CD4-positive, alpha-beta T cell (primary cell): ENCODE measurements at places on chromosomes 12 and 14.

GRCh38 chr12:123445388-123446332 lies 9.2 kb upstream of the RILPL2 start:
- no peak for DNase-seq

- DNase-seq: no peak
Measured at GRCh38 chr14:75158843-75159614, 17.4 kb downstream of the TMED10 start.

- DNase-seq: no peak
Measured at GRCh38 chr14:87644689-87645088, 348.3 kb downstream of the GALC start.

DNA sequence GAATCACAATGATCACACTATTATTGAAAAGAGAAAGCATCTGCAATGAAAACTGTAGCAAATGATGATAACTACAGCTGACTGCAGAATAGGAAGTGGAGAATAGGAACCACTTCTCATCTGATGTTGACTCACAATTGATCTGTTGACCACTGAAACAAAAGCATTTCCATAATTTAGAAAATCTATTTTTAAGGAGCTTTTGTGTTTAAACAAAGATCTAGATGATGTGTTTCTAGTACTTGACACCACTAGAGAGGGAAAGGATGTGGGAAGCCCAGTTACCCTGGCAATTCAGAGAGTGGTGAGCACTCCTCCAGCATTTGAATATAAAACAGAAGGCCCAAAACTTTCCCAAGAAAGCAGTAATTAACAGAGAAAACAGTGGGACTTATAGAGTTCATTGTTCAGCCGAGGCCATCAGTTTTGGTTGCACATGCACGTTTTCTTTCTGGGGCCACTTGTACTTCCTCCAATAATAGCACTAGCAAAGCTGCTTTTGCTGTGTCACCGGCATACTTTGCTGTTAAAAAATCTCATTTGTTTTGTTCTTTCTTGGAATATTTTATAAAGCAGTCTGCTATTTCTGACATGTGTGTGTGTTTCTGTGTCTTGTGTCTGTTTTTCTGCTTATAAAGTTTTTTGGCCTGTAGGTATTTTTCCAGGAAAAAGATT lies 76.1 kb upstream of the HECTD1 start:
- no peak for DNase-seq

DNA sequence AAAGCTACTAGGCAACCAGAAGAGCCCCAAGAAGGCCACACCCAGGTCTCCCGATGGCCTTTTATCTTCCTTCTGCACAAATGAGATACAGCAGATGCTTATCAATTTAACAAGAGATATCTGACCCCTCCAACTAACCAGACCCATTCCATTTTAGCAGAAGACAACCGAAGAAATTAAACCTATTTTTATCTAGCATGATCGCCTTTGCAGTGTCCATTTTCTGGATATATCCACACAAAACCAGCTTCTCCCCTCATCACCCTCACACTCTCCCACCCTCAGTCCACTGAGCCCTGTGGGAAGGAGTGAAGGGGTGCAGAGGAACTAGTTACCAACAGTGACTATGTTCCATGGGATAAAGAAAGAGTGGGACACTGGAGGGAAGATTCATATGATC lies 20.9 kb upstream of the DHRS4 start:
- no peak for DNase-seq

DNA sequence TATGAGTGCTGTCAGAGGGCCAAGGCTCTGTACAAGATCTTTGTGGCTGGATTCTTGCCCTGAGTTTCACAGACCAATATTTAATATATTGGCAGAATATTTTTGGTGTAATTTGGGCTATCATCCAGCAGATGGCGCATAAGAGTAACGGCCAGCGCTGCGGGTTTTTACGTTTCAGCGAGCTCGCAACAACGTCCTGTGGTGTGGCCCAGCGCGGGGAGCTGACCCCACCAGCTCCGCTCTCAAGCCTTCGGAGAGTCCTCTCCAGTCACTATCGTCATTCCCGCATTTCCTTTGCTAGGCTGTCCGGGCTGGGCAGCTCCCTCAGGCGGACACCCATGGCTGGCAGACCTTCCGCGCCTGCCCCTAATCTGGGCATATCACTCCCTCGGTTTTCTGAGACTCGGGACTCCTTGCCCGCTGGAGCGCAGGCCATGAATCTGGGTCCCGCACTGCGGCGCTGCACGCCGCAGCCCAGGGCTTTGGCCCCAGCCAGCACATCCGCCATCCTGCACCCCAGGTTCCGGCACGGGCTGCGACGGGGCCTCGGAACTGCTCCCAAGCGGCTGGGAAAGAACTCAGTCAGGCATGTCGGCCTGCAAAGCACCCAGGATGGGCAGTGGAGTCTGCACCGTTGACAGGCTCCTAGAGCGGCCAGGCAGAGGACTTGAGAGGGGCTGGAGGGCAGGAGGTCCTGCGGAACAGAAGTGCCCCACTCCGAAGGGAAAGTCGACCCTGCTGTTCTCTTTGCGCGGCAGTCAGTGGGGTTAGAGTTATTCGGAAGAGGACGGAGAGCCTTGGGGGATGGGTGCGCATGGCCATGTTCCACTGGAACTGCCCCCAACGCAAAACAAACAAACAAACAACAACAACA lies 18.4 kb downstream of the OLR1 start:
- DNase-seq: peak; percentile 36

- no peak for DNase-seq
Measured at GRCh38 chr14:74235017-74235416, 4.2 kb upstream of the VSX2 start.

DNA sequence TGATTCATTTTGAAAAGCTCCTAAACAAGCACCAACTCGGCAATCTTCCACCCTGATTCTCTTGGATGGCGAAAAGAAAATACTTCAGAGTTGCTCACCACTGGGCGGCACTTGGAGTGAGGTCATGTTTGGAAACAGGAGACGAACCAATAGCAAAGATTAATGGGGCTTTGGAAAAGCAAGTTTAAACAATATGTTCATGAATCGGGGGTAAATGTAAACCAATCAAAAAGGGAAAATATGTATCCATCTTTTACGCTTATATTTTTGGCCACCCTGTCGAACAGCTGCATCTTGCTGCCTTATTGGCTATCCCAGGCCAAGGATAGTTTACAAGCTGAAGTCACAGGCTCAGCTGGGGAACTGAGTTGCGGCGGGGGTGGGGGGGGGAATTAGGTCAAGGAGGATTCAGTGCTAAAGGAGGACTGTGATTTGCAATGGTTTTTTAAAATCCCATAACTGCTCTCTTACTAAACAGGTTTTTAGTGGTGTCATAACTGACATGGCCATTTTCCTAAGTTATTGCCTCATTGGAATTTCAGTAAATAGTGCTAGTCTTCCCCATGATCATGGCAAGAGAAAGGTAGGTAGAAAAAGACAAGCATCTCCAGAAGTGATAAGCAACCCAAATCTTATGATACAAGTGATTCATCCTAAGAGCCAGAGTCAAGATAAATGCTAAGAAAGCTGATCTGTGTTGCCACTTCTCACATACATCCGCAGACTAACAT lies 210.6 kb downstream of the PHLDA1 start:
- no peak for DNase-seq

DNA sequence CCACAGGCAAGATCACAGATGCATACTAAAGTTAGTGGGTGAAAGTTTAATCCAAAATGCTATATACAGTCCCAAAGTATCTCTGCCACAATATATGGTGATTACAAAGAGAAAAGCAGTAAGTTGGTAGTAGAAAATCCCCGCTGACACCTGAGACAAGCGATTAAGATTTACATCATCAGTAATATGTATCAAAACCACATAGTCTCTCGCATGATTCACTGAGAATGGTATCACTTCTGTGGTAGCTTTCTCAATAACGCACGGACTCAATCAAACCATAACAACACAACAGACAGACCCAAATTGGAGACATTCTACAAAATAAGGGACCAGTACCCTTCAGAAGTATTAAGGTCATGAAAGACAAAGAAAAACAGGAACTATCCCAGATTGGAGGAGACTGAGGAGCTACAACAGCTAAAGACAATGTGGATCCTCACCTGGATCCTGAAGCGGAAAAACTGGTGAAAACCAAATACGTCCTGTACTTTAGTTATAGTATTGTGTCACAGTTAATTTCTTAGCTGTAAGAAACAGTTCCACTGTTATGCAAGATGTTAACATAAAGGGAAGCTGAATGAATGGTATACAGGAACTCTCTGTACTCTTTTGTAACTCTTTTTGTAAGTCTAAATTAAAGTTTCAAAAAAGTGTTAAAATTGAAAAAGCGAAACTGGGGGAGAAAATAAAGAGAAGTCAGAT lies 51.0 kb downstream of the SPTLC2 start:
- DNase-seq: no peak

- DNase-seq: no peak
Measured at GRCh38 chr12:49428793-49429192, 61.5 kb downstream of the SPATS2 start.

- no peak for DNase-seq
Measured at GRCh38 chr14:85172889-85173477, 357.0 kb upstream of the FLRT2 start.

- DNase-seq: peak; percentile 66
Measured at GRCh38 chr14:20609215-20610001, 18.2 kb upstream of the RNASE12 start.

GRCh38 chr14:38481952-38482678 lies 226.2 kb upstream of the CLEC14A start:
- DNase-seq: no peak

DNA sequence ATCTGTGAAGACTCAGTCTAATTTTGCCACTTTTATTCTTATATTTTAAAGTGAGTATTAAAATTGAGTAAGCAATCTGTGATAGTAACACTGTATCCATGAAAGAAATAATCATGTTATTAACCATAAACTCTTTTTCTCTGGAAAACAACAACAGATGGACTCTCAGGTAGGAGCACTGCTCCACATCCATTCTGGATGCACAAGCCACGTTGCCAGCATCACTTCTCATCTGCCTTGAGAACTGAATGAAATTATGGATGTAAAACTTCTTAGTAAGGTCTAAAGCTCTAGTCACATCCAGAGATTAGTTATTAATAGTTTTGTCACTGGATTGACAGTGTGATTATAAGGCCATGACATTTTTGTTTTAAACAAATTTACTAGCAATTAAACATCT lies 489.1 kb upstream of the SYT1 start:
- no peak for DNase-seq

- DNase-seq: no peak
Measured at GRCh38 chr14:93285044-93285443, 47.8 kb downstream of the BTBD7 start.

- peak; percentile 35 for DNase-seq
Measured at GRCh38 chr12:51082561-51083125, 753 bp downstream of the CSRNP2 start.

- no peak for DNase-seq
Measured at GRCh38 chr14:20179218-20179617, 11.5 kb upstream of the OR11G2 start.

DNA sequence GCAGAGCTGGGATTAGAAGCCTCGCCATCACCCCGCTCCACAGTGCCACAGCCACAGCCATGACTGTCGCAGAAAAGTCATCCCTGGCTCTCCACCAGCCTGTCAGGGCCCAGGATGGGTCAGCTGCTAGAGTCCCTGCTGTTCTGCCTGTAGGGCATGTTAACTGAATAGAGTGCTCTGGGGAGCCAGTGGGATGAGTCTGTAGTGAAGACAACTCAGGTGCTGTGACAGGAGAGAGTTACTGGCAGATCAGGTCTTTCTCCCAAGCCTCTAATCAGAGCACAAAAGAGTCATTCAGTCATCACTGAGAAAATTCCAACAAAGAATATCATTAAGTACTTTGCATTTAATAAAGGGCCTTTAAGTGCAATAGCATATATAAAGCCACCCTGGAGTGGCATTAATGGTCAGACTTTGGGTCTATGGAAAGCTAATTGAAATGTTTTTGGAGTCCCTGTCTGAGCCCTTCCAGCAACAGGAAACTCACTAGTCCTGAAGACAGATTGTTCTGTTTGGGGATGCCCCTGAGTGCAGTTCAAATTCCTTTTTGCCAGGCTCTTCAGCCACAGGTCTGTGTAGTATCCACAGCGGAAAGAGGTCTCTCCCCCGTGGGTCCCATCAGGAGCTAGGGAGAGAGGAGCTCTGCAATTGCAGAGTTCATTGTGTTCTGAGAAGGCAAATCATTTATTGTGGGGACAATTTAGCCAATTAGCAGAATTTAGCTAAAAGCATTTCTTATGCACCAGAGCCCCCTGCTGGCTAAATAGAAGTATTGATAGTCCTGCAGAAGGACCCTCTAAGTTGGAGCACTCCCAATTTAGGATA lies 45.2 kb upstream of the C14orf132 start:
- DNase-seq: no peak

DNA sequence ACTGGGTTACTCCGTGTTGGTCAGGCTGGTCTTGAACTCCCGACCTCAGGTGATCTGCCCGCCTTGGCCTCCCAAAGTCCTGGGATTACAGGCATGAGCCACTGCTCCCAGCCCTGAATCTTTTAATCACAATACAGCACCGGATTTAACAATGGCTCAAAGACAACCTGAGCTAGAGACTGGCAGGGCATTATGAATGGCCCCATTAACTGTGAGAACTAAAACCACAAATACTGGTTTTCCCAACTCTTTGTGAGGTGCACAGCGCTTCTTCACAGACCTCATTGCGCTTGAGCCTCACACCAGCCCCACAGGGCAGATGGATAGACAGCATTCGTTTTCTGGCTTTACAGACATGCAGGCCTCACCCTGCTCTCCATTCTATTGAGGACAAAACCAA lies 107.0 kb upstream of the FKBP4 start:
- no peak for DNase-seq

DNA sequence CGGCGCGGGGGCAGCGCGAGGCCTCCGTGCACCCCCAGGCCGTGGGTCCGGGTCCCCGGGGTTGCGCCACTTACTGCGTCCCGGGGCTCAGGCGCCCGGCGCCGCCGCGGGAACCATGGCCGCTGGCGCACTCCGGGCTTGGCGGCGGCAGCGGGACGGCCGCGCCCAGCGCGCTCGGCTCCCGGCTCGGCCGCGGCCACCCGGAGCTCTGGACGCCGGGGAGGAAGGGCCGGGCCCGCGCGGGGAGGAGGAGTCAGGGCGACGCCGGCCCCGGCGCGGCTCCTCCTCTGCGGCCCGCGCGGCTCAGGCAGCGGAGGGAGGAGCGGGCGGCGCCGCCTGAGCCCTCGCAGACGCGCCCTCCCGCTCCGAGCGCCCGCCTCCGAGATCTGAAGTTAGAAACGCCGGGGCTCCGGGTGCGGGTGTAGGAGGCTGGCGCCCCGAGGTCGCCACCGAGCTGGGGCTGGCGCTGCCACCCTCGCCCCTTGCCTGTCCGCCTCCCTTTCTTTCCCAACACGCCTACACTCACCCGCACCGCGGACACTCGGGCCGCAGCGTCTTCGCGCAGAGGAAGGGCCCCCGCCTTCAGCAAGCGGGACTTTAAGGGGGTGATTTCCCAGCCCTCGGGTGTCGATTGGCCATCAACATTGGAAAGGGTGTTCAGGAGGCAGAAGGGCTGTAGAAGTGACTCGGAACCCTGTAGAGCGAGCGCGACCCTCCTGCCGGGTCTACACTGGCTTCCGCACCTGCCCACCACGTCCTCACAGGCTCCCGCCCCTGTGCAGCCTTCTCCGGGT lies at the start of gene NIN:
Gene NIN (minus strand): TSS at position 231 of the 794 bp plus-strand sequence. CDS start 9,106 bp downstream, outside the sequence.
- DNase-seq: peak; percentile 47
